ENCODE measurements at places on chromosomes 1 and 21.

- DNase-seq = no peak
These were observed 6.9 kb downstream of the AKR1A1 start for GRCh38 chr1:45557422-45557944.

DNA sequence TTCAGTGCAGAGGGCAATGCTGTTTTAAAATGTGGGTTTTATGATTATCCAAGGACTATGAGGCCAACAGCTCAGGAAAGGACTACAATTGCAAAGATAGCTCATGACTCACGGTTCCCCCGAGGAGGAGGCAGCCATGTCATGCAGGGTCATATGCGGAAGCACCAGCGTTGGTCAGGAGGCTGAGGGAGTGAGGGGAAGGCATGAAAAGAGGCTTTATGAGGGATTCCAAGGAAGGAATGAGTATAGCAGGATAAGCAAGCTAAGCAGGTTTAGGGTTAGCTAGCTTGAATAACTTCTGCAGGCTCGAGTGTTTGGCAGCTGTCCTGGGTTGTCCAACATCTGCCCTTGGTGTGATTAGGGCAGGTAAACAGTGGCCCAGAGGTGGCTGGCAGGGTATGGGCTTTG is 495.1 kb downstream of the SETD4 start:
- DNase-seq = peak; percentile 66

GRCh38 chr1:27789540-27790041 is 16.6 kb downstream of the STX12 start:
- no peak for DNase-seq

- no peak for DNase-seq
These were observed 555.3 kb downstream of the NUF2 start for GRCh38 chr1:163877016-163877415.

GRCh38 chr1:180165509-180166435 is 11.1 kb downstream of the QSOX1 start:
- peak; percentile 40 for DNase-seq

GRCh38 chr1:86750530-86750929 is 46.2 kb downstream of the SH3GLB1 start:
- no peak for DNase-seq

DNA sequence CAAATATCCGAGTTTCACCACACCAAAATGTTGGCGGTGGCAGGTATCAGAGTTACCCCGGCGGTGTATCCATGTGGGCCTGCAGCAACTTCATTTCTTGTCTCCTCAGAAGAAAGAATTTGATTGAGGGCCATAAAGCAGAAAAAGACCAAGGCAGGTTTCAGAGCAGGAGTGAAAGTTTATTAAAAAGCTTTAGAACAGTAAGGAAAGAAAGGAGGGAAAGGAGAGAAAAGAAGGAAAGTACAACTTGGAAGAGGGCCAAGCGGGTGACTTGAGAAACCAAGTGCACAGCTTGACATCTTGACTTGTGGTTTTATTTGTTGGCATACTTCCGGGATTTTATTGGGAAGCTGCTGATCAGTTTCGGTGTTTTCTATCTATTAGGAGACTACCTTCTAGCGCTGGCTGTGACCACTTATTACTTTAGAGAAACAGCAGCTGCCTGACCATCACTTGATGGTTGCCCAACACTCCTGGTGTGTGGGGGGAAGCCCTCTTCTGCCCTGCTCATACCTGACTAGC is 75.5 kb upstream of the RAB3GAP2 start:
- no peak for DNase-seq

DNA sequence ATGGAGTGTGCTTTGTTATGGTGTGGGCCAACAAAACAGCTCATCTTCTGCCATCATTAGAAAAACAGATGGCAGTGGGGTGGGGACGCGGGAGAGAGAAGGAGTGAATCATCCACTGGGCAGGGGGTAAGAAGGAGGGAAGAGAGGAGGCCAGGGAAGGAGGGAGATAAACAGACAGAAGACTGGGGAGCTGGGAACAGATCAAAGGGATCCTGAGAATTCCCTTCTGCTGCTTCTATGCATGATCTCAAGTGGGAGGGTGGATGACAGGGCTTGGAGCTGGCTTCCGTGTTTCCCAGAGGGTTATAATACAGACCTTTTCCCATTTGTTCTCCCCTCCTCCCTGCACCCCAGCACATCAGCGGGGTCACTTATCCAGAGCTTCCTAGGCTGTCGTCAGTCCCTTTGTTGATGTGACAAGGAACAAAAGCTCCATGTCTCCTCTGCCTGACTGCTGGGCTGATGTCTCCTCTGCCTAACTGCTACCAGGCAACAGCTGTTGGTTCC is 338.6 kb downstream of the PAPPA2 start:
- DNase-seq = no peak

DNA sequence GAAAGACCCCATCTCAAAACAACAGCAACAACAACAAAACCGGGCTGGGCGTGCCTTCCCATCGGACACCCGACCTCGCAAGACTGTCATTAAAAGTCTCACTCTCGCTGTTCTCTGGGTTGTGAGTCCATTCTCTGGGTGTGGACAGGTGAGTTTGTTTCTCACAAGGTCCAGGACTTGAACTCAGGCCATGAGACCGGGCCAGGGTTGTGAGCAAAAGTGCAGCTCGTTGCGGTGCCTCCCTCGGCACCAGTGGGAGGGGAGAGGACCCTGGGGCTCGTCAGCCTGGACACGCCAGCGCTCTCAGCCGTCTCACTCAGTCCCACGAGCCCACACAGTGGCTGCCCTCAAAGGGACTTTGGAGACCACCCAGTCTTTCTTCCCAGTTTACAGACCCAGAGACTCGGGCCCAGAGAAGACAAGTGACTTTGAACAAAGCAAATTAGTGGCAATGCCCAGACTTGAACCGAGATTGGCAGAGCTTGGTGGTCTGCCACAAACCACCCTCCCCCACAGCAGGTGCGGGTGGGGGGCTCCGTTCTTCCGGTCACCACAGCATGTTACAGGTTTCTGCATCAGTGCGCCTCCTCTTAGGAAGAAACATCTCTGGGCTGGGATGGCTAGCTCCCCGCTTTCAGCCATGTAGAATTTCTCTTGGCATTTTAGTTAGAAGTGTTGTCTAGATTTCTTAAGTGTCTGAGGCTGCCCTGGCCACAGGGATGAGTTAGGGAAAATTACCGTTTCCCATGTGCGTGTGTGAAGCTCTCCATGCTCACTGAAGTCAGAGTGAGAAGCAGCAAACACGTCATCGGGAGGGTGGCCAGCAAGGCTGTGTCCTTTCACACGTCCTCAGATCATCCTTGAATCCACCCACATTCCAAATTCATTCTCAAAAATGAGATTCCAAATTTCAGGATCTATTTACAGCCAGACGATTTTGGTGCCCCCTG is 28.3 kb downstream of the LRRC3 start:
- DNase-seq = no peak

DNA sequence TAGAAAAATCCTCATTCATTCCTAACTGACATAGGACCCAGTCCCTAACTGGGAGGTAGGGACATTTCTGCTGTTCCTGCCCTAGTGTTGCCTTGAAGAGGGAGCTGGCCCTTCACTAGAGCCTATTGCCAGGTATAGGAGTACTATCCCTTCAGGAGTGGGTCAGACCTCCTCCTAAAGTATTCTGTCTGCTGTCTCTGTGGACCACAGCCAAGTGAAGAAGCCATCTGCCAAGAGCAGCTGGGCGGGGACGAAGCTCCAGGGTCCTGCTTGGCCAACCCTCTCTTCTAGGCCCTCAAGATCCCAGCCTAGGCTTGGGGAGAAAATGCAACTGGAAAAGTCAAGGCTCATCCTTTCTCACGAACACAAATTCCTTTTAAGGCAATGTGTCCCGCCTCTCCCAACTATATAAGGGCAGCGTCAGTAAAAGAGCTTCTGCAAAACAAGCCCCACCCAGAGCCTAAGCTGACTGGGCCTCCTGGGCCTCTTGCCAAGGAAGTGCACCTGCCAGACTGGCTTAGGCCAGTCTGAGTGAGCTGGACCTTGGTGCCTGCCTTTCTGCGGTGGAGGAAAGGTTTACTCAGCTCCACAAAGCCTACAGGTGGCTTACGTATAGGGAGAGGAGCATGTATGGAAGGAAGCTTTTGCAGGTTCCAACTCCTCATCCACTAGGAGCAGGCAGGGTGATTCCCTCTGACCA is 638 bp upstream of the TUFT1 start:
- DNase-seq = peak; percentile 82

All from sciatic nerve (tissue), 2 donors.